CMK (cell line): ENCODE measurements at places on chromosomes 6 and 20.

DNA sequence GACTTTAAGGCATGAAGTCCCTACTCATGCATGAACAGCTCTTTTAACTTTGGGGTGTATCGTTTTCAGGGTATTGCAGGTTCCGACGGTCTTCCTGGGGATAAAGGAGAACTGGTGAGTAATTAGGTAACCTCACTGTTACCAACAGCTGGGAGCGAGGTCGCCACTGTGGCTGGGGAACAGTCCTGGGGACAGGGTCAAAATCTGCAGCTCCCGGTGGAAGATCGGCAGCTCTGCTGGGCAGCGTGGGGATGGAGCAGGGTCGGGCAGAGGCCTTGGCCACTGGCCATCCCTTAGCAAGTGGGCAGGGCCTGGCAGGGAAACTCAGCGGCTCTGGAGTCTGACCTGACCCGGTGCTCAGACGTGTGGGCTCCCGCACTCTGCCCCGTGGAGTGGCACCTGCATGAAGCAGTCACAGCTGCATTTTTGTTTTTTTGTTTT lies 16.1 kb downstream of the COL9A3 start:
- no peak for DNase-seq

DNA sequence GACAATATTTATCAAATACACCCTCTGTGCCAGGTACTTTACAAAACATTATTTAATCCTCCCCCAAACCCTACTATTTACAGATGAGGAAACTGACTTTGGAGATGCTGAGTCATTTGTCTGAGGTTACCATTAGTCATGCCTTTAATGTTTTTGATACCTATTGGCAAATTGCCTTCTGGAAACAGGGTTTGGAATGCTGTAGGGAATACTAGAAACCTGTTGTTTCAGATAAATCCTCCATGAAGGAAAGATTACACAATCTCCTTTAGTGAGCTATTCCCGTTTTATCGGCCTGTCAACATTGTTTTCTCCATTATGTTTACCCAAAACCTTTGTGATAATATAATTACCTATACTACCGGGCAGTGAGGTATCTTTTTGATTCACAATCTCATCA lies 93.6 kb upstream of the ADGRF1 start:
- DNase-seq: no peak

DNA sequence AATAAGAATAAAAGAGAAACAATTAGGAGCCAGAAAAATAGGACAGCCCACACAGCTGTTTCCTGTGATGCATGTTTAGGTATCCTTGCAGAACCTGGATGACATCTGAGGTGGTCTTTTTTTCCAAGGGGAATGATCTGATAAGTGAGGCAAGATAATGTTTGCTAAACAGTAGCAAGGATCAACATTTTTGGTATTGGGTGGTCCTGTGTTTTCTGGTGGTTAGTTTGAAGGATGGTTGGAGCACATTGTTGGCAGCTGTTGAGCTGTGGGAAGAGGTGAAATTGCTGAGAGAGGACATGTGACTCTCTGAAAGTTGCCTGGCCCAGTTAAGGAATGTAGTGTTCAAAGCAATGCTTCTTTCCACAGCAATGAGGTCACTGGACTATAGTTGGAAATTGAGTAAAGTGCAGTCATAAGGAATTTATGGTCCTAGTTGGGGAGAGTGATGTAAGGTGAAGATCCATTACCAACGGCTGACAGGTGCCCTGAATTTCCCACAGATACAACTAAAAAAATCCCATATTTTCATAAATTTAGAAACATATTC lies 270.2 kb upstream of the IMPG1 start:
- no peak for DNase-seq

DNA sequence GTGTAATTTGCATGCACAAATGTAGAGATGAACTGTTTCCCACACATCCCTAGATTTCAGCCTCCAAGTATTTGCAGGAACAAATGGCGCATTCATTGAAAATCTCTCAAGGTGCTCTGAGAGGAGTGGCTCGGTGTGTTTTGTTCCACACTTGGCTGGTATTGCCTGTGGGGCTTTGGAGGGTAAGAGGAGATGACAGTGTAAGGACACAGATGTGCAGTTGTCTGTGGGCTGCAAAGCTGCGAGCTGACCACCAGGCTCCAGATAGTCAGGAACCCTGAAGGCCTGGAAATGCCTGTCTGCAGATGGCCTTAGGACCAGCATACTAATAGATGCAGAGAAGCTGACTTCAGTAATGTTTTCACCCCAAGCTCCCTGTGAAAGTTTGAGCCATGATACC lies 57.7 kb upstream of the PBOV1 start:
- no peak for DNase-seq
